ENCODE measurements at places on chromosomes 13 and 19.
A peak's percentile ranks its signal among the peaks of the same experiment; 100 is the strongest.

DNA sequence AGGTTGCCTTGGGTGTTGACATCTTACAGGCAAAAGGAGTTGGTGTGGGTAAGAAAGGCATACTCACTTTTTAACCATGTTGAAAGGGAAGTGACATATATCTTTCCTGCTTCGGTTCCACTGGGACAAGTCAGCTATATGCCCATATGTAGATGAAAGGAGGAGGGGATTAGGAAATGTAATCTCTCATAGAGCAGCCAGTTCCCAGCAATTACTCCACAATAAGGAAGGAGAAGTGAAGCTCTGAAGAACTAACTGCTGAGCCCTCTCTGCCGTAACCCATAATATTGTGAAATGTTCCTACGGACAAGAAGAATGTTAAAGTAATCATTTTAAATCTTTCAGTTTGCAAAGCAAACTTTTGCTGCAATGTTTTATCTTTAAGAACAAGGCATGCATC is 82.2 kb downstream of the EDNRB start:
- DNase-seq, result no peak

DNA sequence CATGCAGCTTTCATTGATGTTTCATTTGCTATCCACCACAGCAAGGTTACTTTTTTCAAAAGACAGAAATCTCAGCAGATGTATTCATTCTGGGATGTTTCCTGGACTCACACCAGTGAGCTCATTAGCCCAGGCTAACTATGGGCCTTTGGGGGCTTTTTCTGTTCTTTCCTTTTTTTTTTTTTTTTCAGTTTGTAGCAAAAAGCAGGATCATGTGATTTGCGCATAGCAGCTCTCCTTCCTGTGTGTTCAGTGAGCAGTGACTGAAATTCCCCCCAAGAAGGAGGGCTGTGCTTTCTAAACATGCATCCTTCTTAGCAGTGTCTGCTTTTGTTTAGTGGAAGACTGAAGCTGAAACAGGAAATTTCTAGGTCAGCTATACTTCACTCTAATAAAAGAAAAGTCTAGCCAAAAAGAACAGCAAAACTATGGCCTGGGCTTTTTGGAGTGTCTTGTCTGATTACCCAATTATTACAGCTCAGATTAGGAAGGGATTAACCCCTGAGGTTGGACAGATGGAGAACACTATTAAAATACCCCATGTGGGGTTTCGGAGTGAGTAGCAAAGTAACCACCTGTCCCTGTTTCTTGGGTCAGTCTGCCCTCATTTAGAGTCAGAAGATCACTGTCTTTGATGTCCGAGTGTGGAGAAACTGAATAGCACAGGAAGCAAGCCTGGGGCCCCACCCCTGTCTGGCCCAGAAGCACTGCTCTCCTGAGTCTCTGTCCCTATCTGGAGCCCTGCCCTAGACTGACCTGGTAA is 8.9 kb upstream of the AMER2 start:
- no peak for DNase-seq

DNA sequence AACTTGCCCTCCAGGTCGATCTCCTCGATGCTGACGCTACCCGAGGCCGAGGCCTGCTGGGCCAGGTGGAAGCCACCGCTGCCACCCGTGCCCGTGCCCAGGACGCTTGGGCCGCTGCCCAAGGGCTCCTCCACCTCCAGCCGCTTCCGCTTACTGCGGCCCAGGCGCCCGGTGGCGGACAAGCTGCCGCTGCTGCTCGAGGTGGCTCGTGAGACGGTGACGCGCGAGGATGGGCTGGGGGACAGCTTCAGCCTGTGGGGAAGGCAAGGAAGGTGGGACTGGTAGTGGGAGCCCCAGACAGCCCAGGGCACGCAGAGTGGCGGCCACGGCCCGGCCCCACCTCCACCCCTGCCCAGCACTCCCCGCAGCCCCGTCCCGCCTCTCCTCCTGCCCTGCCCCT is 6.5 kb upstream of the TIMM13 start:
- DNase-seq, result no peak

- peak; percentile 25 for DNase-seq
Measured at GRCh38 chr19:37966211-37966661, 59.2 kb downstream of the SIPA1L3 start.

- DNase-seq, result no peak
Measured at GRCh38 chr19:51301266-51301665, 10.2 kb upstream of the IGLON5 start.

DNA sequence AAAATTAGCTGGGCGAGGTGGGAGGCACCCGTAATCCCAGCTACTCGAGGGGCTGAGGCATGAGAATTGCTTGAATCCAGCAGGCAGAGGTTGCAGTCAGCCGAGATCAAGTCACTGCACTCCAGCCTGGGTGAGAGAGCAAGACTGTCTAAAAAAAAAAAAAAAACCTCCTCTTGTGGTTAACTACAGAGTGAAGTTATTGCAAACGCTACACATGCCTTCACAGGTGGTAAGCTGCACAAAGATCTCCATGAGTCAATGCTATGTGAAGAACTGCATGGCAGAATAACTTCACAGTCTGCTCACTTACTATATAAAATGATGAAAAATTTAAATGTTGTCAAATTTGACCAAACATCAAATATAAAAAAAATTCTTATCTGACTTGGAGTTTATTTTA is 436.8 kb downstream of the FGF14 start:
- DNase-seq, result no peak

DNA sequence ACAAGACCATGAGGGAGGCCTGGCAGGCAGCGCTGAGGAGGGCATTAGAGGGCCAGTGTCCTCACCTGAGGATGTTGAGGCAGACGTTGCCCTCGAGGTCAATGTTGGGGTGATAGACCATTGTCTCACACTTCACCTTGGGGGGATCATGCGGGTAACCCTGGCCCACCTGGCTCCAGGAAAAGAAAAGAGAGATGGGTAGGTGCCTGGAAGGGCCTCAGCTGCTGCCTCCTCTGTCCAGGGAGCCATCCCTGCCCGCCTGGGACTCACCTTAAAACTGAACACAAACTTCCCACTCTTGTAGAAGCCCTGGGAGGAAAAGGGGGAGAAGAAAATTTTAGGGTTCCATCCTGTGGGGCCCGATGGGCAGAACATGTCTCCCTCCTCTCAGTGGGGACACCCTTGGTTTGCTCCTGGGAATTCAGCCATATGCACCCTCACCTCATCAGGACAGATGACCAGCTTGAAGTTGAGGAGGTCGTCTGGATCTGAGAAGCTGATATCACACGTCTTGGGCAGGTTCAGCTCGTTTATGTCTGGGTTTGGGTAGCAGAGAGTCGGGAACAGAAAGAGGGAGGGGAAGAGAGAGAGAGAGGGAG is 1.7 kb downstream of the UBE2M start:
- DNase-seq, result no peak

- no peak for DNase-seq
Measured at GRCh38 chr19:32935629-32936028, 36.1 kb downstream of the CEP89 start.

- no peak for DNase-seq
Measured at GRCh38 chr19:43842007-43842406, 14.9 kb downstream of the ZNF283 start.

- no peak for DNase-seq
Measured at GRCh38 chr13:102190930-102191329, 210.9 kb downstream of the FGF14 start.

- DNase-seq, result no peak
Measured at GRCh38 chr19:6988257-6988656, 33.0 kb downstream of the MBD3L2B start.

DNA sequence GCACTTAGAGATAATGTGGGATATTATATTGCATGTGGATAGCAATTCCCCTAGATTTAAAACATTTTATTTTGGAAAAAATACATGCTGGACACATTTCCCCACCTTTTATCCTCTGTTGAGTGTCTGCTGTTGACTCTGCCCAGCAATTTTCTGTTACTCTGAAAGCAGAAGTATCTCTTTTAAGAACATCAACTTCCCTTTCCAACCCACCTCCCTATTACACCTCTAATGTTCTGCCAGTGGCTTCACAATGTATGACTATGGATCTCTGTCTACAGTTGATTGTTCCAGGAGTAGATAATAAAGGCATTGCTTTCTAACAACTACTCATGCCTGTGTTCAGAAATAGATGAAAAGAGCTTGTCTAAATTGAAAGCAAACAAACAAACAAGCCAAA is 754.8 kb upstream of the SLITRK6 start:
- no peak for DNase-seq

- no peak for DNase-seq
Measured at GRCh38 chr13:71290963-71291841, 575.8 kb downstream of the DACH1 start.

DNA sequence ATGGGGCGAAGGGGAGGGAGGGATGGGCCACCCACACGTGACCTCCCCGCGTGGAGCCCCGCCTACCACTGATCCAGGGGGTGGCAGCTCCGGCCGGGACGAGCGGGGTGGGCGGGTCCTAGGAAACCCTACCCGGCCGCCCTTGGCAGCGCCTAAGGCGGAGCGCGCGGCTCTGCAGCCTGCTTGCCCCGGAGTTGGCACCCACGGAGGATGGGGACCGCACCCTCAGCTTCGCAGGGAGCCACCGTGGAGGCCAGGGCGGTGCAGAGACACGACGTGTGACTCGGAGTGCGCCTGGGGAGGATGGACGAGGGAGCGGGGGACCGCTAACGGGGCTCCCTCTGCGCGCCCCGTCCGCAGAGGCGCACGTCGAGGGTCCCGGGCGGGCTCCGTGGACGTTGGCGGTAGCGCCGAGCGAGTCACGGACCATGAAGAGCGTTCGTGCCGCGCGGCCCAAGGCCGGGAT is at the start of gene RGS9BP:
TSS of gene RGS9BP (plus strand) at position 129 of the 466 bp plus-strand sequence. CDS start 416 bp downstream, outside the sequence.
- peak; percentile 43 for DNase-seq

DNA sequence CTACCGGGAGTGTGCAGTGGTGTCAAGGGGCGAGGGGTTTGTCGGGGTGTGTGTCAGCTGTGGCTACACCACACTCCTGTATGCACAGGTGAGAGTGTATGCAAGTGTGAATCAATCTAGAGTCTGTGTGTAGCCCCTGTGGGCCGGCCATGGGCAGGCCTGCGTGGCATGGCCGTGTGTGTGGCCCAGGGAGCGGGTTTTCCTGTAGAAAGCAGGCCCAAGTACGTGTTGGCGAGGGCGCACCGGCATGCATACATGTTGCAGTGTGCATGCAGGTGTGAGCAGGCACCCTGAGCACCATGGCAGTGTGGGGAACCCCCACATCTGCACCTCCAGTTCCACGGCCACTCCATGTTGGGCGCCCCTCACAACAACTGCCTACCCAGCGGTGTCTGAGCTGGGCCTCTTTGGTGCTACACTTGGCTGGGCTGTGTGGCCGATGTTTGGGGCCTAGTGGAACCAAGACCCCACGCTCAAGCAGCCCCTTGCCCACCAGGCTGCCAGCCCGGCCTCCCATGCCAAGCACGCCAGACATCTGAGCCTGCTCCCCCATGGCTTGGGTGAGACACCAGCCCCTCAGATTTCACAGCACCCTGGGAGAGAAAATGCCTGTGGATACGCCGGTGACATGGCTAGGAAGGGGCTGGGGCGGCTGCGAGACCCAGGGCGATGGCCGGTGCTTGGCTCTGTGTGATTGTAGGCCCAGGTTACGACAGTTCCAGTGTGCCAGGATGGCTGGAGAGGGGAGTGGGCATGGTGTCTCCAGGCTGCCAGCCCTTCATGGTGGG is 2.1 kb downstream of the NFIX start:
- DNase-seq, result no peak

- peak; percentile 61 for DNase-seq
Measured at GRCh38 chr13:33285420-33286124, at the start of gene STARD13. Gene STARD13, minus strand, starts transcription at chr13:33285755. Its CDS starts 117 bp downstream, at chr13:33285638.

GRCh38 chr13:31246918-31247317 is 47.1 kb downstream of the B3GLCT start:
- DNase-seq, result no peak

DNA sequence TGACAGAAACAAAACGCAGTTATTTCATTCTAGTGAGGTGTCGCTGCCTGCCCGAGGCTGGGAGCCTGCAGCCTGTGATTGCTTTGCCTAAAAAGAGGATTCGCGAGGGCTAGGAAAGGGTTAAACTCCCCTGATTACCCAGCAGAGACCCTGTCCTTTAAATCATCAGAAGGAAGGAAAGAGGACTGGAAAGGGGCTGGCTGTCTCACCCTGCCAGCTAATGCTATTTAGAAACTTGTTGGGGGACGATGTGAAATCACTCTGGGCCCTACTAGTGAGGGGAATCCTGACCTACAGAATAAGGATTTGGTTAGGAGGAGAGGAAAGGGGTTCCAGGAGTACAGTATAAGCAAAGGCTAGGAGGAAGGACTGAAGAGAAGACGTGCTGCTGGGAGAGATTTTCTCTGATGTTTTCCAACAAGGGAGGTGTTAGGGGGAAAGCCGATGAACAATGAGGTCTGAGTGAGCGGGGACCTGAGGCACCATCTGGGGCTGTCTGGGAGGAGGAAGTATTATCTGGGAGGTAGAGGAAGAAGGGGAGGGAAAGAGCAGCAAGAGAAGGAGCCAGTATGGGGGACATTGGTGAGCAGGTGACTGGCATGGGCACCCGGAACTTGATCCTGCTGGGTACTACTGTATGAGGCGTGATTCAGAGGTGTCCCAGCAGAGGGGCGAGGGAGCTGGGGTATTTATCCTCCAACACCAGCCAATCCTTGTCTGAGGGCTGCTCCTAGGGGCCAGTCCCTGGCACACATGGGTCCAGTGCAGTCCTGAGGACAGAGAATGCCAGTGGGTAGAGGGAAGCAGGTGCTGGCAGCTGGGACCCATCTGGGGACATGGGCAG is 55.7 kb upstream of the PTPRS start:
- no peak for DNase-seq

GRCh38 chr13:25247360-25247759 is 39.9 kb downstream of the MTMR6 start:
- no peak for DNase-seq

DNA sequence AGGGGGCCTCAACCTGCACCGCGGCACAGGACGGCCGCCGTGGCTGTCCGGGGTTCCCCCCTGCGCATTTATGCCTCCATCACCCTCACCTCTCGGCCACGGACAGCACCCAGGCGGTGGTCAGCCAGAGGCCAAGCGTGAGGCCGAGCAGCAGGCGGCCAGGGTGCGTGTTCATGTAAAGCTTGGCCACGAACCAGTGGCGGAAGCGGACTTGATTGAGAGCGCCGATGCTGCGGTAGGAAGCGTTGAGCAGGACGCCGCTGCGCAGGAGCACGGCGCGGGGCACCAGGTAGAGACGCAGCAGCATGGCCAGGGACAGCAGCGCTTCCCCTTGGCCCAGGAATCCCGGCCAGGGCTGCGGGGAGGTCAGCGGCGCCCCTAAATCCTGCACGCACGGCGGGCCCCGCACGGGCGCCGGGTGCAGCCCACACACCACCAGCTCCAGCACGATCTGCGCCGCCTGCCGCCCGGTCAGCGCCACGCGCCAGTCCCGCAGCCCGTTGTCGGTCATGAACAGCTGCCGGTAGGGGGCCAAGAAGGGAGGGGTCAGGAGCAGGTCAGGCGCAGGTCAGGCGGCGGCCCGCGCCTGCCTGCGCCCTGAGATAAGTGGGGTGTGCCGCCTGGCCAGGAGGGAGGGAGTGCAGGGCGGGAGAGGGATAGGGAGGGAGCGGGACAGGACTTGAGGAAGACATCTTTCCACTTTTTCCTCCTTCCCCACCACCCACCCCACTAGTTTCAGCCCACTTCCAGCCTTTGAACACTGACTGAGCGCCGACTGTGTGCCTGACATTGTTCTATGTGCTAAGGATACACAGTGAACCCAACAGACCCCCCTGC is 6.5 kb downstream of the KCNN4 start:
- no peak for DNase-seq

Data from NCI-H1694 (cell line).